H4 (cell line): ENCODE measurements at places on chromosomes 4 and X. TPM values are rescaled to one million over a fixed set of nuclear protein-coding genes. Genes with fewer than 3 reads are reported as not detected.

DNA sequence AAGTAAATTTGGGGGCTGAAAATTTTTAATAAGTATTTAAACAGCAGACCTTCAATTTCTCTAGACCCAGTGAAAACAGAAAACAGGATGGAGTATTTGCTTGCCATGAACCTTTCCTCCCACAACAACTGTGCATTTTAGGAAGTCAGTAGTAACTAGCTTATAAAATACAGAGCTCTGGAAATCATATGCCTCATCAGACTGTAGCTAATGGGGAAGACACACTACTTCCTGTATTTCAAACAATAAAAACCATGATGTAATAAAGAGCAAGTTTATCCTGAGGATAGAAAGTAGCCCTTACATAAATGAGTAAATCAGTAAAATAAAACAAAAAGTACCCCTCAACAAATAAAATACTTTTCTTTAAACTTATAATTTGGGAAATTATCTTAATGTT is 280.1 kb upstream of the ZFP42 start:
- no peak for DNase-seq

DNA sequence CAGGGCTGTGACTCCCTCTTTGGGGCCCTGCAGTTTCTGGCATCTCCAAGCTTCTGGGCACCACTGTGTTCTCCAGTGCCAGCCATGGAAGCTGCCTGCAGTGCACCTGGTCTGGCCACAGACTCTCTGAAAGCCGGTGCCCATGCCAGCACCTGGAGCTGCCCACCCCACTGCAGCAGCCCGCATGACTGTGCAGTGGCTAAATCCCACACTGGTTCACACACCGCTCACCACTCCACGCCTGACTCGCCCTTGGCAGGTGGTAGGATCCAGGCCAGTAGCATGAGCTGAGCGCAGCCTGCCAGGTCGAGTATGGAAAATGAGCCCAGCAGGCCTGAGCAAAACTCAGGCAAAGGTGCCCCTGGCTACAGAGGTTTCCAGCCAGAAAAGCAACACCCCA is 72.8 kb upstream of the INTU start:
- DNase-seq = no peak

DNA sequence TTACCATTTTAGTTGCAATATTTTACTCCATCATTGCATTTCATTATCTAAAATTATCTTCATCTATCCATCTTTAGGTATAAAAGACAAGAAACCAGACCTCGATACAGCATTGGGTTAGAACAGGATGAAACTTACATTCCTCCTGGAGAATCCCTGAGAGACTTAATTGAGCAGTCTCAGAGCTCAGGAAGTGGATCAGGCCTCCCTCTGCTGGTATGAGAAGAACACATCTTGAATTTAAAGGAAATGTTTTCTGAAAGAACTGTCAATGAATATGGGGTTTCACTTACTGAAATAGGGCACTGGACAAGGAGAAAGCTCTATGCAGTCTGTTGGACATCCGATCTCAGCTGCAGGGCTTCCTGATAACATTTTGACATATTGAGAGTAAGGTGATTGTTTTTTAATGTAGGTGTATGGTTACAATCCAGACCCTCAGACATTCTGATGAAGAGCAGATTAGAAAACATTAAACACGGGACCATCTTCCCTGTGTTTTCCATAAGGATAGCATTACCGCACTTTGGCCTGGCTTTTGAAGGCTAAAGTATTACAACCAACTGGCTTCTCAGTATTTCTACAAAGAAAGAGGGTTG is 367.2 kb downstream of the BMPR1B start:
- peak; percentile 71 for DNase-seq

GRCh38 chrX:138946926-138947325 is 235.4 kb upstream of the FGF13 start:
- DNase-seq = no peak

DNA sequence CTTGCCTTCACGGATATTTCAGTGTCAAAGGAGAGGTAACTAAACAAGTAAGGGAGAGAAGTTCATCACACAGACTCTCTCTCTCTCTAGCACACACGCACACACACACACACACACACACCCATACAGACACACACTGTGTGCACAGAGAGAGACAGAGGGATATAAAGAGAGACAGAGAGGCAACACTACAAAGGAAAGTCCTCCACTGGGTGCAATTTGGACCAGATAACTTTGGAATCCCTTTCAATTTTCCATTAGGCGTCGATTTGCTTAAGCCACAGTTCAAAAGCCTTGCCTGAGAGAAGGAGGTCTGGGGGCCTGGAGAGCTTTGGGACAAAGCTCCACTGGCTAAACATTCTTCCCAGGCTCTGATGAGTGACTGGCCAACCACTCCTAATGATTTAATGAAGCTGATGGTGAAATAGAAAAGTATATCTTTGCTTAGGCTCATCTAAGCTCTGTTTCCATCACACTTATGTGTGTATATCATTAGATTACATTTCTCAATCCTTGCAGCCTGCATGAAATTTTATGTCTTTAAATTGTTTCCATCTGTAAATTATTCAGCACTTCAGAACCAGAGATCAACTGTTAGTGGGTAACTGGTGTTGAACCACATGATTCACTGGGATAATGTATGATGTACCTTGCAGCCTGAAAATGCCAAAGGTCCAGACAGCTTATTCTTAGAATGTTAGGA is 180.8 kb downstream of the MAGEB17 start:
- DNase-seq = no peak

DNA sequence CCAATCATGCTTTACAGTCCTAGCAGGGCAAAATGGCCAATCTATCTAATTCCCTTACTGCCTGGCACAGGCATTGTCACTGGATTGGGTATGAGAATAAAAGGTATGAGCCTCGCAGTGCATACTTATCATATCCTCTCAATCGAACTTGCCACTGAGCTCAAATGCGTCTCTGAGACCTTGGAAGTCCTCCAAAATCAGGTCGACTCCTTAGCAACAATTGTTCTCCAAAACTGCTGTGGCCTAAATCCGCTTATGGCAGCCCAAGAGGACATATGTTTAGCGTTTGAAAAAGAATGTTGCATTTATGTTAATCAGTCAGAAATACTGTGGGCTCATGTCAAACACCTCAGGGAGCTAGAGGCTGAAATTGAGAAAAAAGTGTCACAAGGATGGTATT is 69.7 kb downstream of the SPIN4 start:
- DNase-seq = no peak

DNA sequence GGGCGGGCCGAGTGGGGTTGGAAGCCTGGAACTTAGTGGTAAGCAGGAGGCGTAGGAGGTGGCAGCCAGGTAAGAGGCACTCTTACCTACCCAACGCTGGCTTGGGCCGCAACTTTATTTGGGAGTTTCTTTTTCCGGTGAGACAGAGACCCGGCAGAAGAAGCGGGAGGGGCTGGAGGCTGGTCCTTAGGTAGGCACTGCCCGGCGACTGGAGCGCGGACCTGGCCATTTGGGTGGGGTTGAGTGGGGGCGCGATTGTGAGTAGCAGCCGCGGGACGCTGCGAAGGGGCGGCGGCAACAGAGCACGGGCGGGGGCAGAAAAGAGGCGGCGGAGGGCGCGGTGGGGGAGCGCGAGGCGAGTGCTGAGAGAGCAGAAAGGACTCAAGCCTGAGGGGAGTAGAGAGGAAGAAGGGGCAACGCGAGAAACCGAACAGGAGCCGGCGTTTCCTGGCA is 334 bp upstream of the POU4F2 start:
- DNase-seq = no peak

DNA sequence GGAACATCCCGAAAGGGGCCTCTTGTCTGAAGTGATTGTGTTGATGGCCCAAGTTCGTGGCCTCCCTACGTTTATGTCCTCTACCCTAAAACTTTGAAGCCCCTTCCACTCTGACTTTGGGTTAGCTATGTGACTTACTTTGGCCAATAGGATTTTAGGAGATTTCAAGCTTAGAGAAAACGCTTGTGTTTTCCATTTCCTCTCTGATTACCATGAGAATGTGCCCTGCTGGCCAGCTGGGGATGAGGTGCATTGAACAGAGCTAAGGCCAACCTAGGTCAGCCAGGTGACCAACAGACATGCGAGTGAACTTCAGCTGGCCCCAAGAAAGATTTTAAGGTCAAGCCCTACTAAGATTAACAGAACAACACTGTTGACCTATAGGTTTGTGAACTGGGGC is 82.4 kb downstream of the SLC2A9 start:
- DNase-seq = no peak

GRCh38 chrX:48801280-48802088 is at the start of gene HDAC6:
HDAC6 (plus strand) TSS chrX:48802067; CDS start chrX:48802693, 626 bp downstream.
- peak; percentile 98 for DNase-seq

LDB2 gene
- total RNA-seq = 16.8 and 21.6 TPM in 2 replicates

DNAJB14 gene
- total RNA-seq = 32.6 and 62.2 TPM in 2 replicates

AMER1 gene
- 3.4 and 4.9 TPM in 2 replicates for total RNA-seq

N4BP2 gene
- total RNA-seq = 2.1 and 5.1 TPM in 2 replicates
